ENCODE measurements at places on chromosomes 4 and X.

DNA sequence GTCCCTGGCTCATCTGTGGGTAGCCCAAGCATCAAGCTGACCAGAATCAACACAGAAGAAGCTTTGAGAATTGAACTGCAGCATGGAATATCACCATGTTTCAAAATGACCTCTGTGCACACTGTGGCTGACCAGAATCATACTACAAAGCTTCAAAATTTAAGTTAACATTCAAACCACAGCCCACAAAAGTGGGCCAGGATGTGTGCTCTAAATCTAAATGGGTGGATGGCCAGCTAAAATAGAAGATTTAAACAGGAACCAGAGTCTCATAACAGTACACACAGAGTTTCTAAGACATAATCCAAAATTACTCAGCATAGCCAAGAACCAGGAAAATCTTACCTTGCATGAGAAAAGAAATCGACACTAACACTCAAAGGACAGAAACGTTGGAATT lies 46.1 kb downstream of the KLF3 start:
- no peak for DNase-seq

DNA sequence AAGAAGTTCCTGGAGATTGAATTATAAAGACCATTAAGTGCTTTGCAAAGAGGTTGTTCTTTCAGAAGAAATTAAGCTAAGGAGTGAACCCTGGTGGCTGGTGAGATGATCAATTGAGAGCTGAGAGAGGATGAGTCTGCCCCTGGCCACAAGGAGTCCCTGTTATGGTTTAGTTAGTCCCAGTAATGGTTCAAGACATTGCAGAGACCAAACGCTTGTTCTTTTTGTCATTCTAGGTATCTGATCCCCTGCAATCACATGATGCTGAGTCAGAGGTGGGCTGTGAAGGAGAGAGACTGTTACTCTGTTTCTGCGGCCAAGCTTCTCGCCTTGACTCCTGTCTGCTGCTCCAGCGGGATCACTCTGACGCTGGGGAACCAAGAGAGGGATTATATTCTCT lies 114.5 kb downstream of the GATB start:
- no peak for DNase-seq

DNA sequence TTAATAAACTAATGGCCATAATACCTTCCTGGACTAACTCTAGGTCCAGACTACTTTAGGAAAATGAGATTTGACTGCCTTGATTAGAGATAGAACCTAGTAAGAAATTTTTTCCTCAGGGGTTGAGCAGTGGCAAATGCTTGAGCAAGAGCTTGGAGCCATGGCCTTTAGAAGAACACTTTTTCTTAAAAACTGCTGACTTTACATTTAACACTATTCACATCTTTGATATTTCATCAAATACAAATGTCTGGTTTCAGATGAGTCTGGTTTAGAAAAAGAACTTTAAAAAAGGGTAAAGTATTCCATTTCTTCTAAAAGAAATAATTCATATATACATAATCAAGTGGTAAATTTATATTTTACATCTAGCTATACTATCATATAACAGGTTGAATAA lies 680.9 kb upstream of the PITX2 start:
- no peak for DNase-seq

GRCh38 chr4:130099105-130099504 lies 1003.2 kb downstream of the C4orf33 start:
- DNase-seq, result no peak

- DNase-seq, result no peak
Measured at GRCh38 chr4:6532102-6532501, 42.9 kb upstream of the MAN2B2 start.

DNA sequence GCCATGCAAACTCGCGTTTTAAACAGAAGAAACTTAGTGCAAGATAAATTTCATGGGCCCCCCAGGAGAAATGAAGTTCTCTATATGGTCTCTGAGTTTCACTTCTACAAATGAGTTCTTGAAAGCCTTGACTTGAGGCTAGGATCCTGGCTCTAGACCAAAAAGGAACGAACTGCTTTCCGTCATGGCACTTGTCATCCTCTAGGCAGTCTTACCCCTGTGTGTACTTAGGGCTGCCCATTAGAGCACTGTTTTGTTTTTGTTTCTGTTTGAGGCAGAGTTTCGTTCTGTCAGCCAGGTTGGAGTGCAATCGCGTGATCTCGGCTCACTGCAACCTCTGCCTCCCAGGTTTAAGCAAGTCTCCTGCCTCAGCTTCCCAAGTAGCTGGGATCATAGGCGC lies 29.0 kb downstream of the RNF4 start:
- no peak for DNase-seq

DNA sequence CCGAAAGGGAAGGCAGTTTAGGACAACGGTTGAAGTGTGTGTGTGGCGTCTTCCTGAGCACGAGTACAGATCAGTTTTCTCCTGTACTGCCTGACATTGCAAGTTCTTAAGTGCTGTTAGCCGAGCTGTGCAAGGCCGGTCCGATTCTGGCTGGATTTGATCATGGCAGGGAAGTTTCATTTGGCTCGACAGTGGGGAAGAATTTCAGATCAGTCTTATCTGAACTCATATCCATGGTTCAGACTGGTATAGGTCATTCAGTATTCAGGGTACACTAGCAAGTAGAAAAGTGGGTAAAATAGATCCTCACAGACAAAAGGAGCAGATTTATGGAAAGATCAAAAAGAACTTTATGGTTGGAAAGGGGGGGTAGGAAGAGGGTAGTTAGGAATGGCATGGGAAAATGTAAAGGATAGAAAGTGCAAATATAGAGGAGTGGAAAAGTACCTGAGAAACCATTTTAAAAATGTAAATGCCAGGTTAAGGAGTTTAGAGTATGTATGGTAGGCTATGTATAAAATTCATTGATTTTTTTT lies 716 bp downstream of the THAP9 start:
- DNase-seq, result no peak

GRCh38 chr4:128228845-128229795 lies 58.5 kb downstream of the PGRMC2 start:
- DNase-seq, result no peak

GRCh38 chr4:6607368-6608055 lies 32.5 kb downstream of the MAN2B2 start:
- DNase-seq, result no peak

DNA sequence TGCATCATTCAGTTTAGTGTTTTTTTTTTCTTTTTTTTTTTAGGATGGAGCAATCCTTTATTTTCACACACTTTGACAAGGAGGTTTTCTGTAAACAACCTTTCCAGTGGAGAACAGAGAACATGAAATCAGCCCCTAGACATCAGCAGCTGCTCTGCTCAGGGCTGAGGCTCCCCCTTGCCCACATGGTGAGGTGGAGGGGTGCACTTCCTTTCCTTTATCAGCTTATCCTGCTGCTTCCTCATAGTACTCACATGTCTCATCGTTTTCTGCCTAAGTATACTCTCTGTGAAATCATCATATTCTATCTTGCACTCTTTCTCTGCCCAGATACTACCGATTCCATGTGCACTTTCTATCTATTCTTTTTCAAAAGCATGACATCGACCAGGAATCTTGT lies 47.6 kb upstream of the PRSS12 start:
- DNase-seq, result no peak

DNA sequence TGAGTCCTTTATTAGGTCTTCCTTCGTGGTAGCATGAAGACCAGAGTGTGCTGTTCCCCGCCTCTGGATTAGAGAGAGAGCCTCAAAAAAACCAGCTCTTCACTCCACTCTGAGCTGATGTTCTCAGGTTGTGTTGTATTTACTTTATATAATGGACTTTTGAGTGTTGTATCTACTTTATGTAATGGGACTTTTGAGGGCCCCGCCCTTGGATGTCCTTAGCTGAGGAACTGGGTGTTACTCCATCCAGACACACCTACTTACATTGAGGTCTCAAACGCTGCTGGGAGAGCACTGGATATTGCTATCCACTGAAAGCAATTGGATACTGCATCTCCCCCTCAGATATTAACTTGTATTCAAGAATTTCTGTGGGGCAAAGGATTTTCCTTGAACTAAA lies 28.2 kb downstream of the ATP8A1 start:
- DNase-seq, result no peak

DNA sequence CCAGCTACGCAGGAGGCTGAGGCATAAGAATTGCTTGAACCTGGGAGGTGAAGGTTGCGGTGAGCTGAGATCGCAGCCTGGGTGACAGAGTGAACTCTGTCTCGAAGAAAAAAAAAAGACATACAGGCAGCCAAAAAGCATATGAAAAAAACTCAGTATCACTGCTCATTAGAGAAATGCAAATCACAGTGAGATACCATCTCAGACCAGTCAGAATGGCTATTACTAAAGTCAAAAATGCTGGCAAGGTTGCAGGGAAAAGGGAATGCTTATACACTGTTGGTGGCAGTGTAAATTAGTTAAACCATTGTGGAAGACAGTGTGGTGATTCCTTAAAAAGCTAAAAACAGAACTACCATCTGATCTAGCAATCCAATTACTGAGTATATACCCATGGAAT lies 123.1 kb downstream of the CHIC2 start:
- DNase-seq, result no peak

GRCh38 chrX:3134316-3134945 lies 93.2 kb downstream of the ARSF start:
- DNase-seq, result no peak

GRCh38 chr4:182869697-182870096 lies 47.5 kb downstream of the DCTD start:
- no peak for DNase-seq

DNA sequence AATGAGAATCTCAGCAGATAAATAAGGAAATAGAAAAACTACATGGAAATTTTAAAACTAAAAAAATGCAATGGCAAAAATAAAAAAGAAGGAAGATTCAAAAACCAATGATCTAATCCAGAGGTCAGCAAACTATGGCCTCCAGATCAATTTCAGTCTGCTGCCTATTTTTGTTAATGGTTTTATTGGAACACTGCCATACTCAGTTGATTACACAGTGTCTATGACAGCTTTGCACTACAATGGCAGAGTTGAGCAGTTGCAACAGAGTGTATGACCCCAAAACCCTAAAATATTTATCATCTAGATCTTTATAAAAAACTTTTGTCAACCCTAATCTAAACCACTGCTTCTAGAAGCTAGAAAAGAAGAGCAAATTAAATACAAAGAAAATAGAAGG lies 170.3 kb downstream of the RAB28 start:
- DNase-seq, result no peak

- DNase-seq, result no peak
Measured at GRCh38 chr4:140799686-140800225, 43.6 kb upstream of the TBC1D9 start.

DNA sequence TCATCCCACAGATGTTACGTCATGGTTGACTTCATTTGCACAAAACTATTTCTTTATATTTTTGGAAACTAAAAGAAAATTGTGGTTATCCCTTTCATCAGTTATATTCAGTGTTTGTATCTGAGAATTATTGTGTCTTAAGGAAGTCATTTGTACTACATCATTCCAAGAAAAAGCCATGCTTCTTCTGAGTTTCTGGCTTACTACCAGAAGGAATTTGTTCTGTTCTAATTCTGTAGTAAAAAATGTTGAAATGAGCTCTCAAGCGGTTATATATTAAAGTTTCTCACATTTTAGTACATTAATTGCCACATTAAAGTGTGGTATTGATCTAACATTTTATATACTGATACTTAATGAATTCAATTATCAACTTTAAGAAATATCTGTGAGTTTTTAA lies 1844.5 kb downstream of the PCDH7 start:
- DNase-seq, result no peak

GRCh38 chr4:80069108-80069836 lies 3.8 kb downstream of the ANTXR2 start:
- DNase-seq, result peak; percentile 26

GRCh38 chr4:67565284-67565683 lies 6.8 kb downstream of the STAP1 start:
- no peak for DNase-seq

- no peak for DNase-seq
Measured at GRCh38 chr4:102514298-102514964, 13.3 kb downstream of the NFKB1 start.

DNA sequence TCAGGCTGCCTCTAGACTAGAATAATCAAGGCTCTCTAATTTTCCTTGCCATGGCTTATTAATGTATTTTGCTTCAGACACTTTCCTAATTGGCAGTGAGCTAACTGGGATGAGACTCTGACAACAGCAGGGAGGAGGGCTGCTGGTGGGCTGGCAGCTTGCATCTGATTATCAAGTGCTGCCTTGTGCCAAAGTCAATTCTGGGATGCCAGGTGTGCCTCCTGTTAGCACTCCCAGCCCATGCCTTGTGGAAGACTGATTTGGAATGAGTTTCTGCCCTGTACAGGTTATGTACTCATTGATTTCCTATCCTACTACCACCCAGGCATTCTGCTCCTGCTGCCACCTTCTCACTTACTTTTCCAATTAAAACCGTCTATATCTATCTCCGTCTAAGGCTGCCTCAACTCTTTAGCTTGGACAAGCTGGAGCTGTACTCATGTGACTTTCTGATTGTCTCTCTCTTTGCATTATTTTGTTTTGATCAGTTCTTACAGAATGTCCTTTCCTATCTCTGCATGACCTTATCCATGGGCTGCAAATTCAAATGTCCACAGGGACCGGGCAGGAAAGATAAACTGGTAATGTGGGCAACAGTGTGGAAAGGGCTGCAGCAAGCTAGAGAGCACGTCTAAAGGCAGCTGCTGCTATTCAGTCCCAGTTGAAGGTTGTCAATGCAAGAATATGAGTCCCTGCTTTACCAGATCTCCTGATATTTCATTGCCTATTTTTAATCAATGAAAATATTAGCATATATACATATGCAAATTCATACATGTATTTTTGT lies 112.6 kb downstream of the GABRA2 start:
- DNase-seq, result no peak

DNA sequence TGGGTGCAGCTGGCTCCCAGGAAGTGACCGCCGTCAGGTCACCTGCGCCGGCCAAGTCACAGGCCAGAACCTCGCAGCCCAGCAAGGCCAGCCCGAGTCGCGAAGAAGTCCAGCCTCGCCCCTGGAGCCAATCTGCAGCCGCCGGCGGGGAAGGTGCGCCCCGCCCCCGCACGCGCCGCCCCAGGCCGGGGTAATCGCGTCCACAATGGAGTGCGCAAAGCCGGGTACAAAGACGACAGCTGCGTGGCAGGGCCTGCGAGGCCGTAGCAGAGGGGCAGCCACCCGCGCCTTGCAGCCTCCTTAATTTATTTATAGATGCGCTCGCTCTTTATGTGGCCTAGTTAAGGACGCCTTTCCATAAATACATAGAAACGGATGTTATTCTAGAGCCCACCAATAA lies 139.4 kb upstream of the CPEB2 start:
- no peak for DNase-seq

DNA sequence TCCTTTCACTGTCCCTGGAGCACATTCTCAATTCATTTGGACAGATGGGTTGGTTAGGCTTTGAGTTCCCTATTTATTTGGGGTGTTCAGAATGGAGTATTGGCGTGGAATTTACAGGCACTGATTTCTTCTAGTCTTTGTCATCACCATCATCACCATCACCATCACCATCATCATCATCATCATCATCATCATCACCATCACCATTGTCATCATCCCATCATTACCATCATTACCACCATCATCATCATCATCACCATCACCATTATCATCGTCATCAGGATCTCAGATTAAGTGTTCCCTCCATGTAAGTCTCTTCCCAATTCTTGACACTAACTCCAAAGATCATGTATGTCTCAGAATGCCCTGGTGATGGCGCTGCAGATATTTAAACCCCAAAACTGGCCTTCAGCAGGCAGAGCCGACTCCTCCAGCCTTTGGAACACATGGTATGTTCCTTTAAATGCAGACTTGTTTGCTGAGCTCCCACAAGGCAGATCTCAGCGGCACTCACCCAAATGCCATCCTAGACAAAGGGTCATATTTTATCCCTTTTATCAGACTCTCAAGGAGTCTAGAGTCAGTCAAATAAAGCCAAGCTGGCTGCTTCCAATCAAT lies 19.8 kb upstream of the FAM9A start:
- no peak for DNase-seq
